ENCODE measurements at places on chromosomes 13 and 19.

DNA sequence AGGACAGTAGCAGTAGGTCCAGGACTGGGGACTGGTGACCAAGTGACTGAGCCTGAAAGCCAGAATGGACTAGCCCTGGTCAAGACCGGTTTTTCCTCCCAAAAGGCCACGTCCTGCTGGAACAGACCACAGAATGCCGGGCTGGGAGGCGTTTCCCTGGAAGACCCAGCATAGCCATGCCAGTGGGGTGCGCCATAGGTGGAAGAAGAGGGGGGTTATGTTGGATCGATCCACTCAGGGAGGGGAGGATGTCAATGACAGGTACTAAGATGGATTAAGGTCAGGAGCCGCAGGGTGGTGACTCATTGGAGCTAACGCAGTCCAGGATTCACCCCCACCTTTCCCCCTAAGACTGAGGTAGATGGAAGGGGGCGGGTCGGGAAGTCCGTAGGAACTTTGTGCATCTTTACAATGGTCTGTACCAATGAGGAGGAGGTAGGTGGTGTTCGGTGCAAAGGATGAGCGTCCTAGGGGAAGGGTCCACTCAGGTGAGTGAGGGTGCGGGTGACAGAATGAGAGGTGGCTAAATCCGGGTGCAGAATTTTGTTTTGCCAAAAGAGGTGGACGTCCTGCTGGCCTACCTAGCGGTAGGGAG lies 21.0 kb downstream of the VASP start:
- no peak for DNase-seq

- DNase-seq, result no peak
These were observed 279.8 kb downstream of the DNAJC15 start for GRCh38 chr13:43303033-43303729.

GRCh38 chr19:13762635-13763235 lies 1.6 kb upstream of the MRI1 start:
- DNase-seq, result no peak

DNA sequence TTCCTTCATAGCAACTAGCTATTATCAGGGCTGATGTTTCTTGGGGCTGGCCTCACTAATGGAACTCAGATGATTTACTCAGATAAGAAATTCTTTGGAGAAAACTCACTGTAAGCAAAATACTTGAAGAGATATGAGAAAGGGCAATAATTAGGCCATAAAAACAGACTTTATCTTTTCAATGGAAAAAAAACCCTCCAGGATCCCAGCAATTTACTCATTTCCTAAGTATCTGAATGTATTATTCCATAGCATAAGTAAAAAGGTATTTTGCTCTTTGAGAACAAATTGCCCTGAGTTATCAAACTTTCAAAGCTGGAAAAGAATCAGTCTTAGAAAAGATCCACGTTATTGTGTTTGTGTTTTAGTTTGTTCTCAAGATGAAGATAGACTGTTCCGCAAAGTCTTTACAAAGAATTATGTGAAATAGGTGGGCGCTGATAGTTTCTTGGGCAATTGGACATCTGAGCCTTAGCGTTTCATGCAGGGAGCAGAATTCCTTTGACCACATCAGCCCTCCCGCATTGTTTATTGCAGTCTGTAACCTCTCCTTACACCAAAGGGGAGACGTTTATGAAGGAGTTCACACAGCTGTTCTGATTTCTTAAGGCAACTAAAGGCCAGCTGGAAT lies 29.1 kb upstream of the CSNK1A1L start:
- DNase-seq, result no peak

- DNase-seq, result no peak
These were observed 60.3 kb upstream of the GPR12 start for GRCh38 chr13:26820871-26821270.

GRCh38 chr19:41872775-41873647 lies 4.1 kb upstream of the CD79A start:
- peak; percentile 78 for DNase-seq

GRCh38 chr19:44142059-44142433 lies 692 bp downstream of the ZNF234 start:
- DNase-seq, result peak; percentile 35

GRCh38 chr13:78035500-78035899 lies 116.9 kb upstream of the EDNRB start:
- DNase-seq, result no peak

DNA sequence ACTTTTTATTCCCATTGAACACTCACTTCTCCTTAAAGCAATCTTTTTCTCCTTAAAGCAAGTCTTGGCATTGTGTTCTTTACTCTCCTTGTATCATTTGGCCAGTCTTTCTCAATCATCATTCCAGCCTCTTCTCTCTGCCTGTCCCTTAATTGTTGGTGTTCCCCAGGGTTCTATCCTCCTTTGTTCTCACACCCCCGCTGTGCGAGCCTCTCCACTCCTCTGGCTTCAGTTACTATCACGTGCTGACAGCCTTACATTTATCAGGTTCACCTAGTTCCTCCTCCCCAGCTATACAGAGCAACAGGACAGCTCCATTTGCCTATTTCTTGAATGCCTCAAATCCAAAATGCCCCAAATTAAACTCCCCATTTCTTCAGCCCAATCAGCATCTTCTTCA lies 24.6 kb downstream of the CYSLTR2 start:
- DNase-seq, result no peak

DNA sequence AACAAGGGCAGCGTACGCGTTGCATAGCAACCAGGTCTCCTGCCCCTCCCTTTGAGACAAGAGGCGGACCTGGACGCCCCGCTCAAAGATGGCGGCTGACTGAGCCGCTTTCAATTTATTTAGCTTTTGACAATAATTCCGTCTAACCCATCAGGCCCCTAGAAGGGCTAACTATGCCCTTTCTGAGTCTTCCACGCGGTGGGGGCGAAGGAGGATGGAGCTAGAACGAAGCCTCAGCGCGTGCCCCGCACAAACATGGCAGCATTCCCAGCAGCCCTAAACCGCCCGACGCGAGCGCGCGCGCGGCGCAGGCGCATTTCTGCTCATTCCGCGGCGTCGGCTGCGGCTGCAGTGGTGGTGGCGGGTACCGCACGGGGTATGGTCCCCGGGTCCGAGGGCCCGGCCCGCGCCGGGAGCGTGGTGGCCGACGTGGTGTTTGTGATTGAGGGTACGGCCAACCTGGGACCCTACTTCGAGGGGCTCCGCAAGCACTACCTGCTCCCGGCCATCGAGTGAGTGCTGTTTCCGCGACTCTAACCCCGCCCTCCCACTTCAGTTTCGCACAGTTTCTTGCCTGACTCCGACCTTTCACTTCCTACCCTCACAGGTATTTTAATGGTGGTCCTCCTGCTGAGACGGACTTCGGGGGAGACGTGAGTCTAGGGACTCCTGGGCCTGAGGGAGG lies at the start of gene MED25:
Gene MED25 (plus strand): TSS at position 326 of the 685 bp plus-strand sequence. CDS start 53 bp downstream, at position 379.
- DNase-seq, result peak; percentile 95

DNA sequence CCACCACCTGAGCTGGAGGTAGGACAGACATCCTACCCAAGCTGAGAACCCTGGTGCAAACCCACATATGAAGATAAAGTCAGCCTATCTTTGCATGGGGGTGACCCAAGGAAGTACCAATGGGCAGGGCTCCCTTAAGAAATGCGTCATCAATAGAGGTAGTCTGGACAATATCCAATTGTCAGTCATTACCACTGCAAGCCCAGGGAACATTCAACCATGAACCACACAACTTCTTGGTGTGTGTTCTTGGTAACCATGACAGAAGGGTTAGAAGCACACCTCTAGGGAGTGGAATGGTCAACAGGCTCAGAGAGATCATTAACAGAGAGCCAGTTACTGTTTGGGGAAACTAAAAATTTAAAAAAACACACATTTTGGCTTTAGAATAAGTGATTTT lies 34.7 kb upstream of the DOCK9 start:
- no peak for DNase-seq

DNA sequence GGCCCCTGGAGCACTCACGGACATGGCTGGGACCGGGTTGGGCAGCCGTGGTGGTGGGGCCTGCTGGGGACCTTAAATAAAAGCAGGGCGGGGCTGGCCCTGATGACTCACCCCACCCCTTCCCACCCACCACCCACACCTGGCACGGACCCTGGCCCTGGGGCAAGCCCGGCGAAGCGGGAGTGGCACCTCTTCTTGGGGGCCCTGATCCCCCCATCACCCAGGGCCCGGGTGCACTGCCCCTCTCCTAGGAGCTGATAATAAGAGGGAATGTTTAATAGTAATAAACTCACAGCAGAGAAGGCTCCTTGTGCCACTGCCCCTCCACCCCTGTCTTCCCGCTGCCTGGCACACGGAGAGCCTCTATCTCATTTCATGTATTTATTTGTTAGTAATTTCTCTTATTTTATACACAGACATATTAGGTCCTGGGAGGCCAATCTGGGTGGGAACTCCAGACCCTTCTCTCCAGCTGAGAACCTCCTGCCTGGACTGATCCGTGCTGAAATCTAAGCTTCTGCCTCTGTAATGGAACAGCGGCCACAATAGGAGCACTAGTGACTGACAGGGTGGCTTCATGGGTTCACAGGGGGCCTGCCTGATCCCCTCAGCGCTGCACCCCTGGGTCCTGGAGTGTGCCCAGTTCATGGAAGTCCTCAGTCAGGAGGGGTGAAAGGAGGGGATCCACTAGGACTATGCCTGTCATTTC lies at the start of gene LGALS7:
Gene LGALS7 (minus strand): TSS at position 49 of the 709 bp plus-strand sequence. CDS start 25 bp downstream, at position 24.
- no peak for DNase-seq

GRCh38 chr19:55659822-55660221 lies 5.0 kb downstream of the U2AF2 start:
- no peak for DNase-seq

DNA sequence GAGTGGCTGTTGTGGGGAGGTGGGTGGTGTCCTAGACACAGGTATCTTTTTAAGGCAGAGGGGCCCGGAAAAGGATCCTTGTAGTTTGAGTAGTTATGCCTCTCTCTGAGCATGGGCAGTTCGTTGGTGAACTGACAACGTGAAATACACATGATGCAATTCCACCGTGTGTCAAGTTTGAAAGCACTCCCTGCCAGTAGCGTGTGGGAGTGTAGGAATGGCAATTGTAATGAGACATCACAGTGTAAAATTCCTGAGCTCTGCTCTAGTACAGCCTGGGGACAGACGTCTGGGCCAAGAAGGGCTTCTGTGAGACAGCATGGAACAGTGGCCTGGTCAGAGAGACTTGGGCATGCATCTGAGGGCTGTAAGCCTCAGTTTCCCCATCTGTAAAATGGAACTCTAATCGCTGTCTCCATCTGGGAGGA lies 10.4 kb upstream of the ASF1B start:
- no peak for DNase-seq

DNA sequence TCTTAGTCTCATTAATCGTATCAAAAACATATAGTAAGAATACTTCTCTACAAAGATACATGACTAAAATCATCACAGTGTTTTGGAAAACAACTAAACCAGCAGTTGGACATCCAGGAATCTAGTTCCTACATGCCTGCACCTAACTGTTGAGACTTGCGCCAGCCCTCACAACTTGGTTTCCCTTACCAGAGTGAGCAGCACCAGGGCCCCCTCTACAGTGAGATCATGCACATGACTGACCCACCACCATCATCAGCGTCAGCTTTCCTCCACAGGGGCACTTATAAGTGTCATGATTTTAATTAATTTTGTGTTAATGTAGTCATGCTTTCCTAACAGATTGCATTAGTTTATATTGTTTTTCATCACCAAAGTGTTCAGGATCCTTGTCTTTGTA lies 1322.0 kb downstream of the EFNB2 start:
- DNase-seq, result no peak

DNA sequence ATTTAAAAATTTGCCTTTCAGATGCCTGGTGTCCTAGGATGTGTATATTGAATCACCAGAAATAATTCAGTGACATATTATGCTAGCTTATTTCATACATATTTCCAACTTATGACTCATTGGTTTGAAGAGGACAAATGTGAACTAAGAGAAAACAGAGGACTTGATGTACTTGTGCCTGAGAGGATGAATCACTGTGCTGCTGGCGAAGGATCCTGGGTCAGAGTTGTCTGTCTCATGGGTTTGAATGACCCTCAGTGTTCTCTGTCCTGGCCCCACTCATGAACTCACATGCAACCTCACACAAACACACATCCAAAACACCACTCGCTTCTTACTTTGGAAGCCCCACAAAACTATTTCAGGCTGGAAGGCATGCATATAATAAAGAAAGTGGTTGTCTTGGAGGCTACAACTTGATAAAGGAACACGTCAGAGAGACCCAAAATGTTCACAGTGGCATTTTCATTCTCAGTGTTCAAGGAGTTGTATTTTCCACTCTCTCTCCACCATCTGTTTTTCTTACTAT lies 129.0 kb upstream of the SPRY2 start:
- no peak for DNase-seq

DNA sequence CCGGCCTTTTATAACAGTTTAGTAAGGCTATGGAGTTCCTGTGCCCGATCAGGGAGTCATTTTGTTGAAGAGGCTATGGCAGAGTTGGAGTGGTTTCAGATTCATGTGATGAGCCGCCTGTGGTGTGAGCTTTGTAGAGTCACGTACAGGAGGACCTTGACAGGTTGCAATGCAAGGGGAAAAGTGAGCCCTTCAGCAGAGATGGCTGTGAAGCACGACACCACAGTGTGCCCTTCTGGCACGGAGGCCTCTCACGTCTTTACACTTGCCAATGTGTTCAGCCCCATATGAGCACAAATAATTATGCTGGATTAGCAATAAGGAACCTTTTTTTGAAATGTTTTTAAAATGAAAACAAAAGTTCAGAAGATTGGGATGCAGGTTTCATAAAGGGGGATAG lies 499.8 kb downstream of the LIG4 start:
- no peak for DNase-seq

- DNase-seq, result no peak
These were observed 164.7 kb downstream of the KATNAL1 start for GRCh38 chr13:30142486-30143211.

DNA sequence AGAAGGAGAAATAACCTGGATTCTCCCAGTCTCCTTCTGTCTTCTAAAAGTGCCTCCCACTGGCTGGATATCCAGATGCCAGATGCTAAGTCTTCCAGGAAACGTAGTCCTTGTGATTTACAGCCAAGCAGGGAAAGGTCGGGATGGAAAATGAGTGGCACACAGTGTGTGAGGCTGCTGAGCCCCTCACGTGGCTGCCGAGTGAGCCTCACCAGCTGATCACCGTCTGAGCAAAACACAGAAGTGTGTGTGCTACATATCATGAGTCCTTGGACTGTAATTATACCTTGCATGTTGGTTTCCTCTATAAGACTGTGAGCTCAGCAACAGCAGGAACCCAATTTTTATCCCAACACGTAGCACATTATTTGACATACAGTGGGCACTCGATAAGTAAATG lies 15.1 kb downstream of the LHFPL6 start:
- no peak for DNase-seq

DNA sequence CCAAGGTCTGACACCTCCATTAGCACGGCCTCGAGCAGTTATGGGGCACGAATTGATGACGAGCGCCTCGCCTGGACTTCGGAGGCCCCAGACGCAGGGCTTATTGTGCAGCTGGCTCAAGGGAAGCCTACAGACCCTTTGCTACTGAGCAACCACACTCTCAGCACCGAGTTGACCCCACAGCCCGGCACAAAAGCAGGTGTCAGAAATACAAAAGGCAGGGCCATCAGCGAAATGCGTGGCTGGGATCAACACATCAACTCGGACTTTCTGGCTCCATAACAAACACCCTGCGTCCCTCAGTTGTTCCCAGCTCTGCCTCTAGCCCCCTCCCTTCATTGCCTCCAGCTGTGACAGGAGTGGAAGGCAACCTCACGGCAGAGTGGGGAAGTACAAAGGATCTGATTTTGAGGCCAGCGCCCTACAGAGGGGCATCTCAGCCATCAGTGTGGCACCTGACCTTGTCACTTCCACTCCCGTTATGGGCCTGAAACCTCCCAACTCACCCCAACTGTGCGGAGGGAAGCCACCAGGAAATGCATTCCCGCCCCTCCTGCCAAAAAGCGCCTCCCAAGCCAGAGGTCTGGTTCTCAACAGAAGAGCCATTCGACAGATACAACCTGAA lies 18.0 kb downstream of the PEPD start:
- DNase-seq, result no peak

Data from activated naive CD8-positive, alpha-beta T cell treated with anti-CD3 and anti-CD28 coated beads, Interleukin-2, amount 10 ng/mL, durations not matched to agents 7 days and 5 days (primary cell).